ENCODE measurements at places on chromosomes 4 and X.

GRCh38 chrX:150360331-150360730, 2.8 kb upstream of the MAMLD1 start:
- no peak for DNase-seq

- DNase-seq: no peak
Observed at GRCh38 chr4:139521754-139522401, 34.1 kb downstream of the SETD7 start.

- DNase-seq: no peak
Observed at GRCh38 chrX:70176938-70177533, at the start of gene DGAT2L6. Gene DGAT2L6 (plus strand): TSS chrX:70177483. CDS start chrX:70177583, 100 bp downstream.

- DNase-seq: no peak
Observed at GRCh38 chr4:19496756-19497155, 754.9 kb upstream of the SLIT2 start.

GRCh38 chr4:181860157-181860556, 383.0 kb upstream of the TENM3 start:
- no peak for DNase-seq

DNA sequence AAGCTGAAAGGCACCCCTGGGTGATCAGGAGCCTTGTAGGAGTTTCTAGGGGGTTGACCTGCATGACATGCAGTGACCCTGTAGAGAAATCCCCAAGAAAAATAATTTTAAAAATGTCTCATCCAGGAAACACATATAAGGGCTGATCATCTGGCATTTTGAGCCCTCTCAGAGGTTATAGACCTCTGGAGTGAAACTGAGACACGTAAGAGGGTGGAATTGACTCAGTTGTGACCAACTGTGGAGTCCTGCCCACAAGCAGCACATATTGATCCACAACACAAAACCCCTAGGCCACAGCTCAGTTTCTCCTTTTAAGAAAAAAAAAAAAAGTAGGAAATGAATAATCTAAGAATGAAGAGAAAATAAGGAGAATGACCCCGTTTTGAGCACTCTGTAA, 32.5 kb upstream of the MTMR8 start:
- DNase-seq: peak; percentile 15

GRCh38 chr4:95830651-95831050, 9.2 kb upstream of the PDHA2 start:
- DNase-seq: no peak

Data from activated CD4-positive, alpha-beta T cell treated with anti-CD3 and anti-CD28 coated beads, Interleukin-2, Interleukin-4, amounts not matched to agents 100 ng/mL and 50 ng/mL, durations not matched to agents 16 hours and 8 hours (primary cell).